Stimulated activated naive CD8-positive, alpha-beta T cell treated with anti-CD3 and anti-CD28 coated beads, Interleukin-15, Interleukin-2, amounts not matched to agents 100 U/mL and 50 U/mL, for 24 hours (primary cell): ENCODE measurements at places on chromosomes 6 and 20.

DNA sequence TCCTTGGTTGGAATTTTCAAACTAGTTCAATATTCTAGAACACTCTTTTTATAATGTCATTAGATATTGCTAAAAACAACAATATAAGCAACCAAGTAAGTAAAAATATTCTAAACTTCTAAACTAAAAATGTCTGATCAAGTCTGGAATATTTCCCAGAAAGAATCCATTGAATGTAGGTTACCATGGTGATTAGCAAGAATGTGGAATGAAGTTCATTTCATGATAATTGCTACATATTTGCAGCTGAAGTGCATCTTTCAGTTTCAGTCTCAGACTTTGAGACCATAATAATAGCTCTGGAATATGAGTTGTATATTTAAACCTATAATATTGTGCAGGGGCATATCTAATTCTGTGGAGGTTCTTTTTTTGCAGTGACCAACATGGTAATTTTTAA, 61.0 kb upstream of the NKAIN2 start:
- no peak for DNase-seq

GRCh38 chr6:125944896-125945295, 11.7 kb upstream of the HINT3 start:
- no peak for DNase-seq

DNA sequence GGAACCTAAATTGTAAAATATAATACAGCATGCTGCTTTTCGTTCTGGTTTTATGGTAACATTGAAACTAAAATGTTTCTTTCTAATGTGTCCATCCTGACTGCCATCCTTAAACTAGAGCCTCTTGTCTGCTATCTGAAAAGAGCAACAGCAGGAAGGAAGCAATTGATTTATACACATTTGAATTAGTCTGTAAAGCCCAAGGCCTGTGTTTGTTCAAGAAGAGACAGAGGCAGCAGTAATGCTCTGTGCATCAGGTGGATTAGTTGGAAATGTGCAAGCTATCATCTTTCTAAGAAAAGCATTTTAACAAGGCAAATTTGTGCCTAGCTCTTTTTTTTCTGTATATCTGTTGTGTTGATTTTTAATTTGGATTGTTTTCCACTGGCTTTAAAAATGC, 128.6 kb downstream of the SCAF8 start:
- no peak for DNase-seq

DNA sequence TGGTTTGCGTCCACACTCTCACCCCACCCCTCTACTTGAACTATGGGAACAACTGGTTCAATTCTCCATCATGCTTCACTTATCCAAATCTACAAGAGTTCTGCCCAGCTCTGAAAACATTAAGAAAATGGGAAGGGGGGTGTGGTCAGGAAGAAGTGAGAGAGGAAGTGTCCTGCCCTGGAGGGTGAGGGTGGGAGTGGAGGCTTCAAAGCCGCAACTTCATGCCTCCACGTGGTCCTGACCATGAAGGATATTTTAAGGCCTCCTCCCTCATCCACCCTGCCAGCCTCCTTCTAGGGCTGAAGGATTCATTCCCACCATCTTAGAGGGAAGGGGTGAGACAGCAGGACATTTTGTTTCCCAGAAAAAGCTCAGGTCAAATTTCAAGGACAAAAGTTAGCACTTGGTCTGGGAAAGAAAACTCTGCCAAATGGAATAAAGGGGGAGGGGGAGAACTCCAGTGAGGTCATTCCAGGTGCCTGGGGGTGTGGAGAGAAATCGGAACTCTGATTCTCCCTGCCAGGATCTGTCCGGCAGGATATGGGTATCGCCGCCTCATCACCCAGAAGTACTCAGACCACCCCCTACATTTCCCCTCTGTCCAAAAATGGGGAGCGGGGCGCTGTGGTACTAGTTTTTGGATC, 4.9 kb downstream of the RIMS4 start:
- no peak for DNase-seq

DNA sequence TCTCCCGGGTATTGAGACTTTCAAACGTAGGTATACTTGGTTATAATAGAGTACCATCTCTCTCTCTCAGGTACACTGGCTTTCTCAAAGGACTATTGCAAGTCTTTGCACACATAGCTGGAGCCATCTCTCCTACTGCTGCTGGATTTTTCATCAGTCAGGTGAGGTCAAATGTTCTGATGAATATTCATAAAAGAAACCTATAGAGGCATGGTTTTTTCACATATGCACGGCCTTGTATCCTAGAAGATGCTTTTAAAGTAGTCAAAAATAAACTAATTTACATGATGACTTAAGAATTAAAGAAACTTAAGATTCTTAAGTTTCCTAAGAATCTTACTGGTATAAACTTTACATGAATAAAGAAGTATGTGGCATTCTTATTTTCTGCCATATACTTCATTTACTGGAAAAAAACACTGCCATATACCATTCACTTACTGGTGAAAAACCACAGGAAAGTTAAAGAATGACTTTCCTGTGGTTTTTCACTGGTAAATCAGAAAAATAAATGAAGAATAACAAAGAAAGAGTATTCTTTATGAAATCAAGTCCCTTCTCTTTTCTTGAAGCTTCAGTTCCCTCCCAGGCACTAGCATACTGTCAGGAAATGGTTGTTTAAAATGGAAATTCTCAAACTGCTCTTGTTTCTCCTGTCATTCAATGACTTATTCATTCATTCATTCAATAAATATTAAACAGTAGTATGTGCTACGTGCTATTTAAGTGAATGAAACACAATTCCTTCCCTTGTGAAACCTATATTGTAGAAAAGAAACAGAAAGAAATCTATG, 23.5 kb downstream of the SLC17A4 start:
- no peak for DNase-seq

DNA sequence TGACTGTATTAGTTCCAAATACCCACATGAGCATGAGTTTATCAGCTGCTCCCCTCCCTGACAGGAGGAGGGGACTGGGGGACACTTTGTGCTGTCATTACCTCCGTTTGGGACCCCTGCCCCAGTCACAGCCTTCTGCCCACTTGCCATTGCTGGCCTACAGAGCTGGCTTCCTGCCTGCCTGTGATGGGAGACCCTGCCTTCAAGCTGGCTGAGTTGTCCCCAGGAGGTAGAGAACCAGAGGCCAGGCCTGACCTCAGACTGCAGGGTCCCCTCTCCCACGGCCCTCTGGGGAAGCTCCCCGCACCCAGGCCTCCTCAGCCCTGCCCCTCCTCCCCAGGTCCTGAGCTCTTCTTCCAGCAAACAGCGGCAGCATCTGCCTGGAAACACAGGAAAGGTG, 105.5 kb downstream of the JPH2 start:
- DNase-seq: no peak

DNA sequence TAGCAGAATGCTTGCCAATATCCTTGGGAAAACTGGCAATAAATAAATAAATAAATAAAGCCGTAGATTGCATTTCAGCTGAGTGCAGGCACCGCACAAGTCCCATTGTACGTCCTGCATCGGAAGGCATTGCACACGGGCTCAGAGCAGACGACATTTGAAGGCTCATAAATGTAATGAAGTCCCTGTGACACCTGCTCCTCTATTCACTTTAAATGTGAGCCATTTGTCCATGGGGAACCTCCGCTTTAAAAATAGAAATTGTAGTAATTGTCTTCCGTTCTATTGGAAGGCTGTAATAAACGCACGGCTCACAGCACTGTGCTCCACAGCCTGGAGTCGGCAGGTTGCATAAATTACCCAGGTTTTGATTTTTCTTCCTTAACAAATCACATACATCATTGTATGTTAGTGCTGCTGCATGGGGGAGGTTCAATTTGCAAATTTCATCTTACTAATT, 32.6 kb downstream of the MYT1 start:
- no peak for DNase-seq

DNA sequence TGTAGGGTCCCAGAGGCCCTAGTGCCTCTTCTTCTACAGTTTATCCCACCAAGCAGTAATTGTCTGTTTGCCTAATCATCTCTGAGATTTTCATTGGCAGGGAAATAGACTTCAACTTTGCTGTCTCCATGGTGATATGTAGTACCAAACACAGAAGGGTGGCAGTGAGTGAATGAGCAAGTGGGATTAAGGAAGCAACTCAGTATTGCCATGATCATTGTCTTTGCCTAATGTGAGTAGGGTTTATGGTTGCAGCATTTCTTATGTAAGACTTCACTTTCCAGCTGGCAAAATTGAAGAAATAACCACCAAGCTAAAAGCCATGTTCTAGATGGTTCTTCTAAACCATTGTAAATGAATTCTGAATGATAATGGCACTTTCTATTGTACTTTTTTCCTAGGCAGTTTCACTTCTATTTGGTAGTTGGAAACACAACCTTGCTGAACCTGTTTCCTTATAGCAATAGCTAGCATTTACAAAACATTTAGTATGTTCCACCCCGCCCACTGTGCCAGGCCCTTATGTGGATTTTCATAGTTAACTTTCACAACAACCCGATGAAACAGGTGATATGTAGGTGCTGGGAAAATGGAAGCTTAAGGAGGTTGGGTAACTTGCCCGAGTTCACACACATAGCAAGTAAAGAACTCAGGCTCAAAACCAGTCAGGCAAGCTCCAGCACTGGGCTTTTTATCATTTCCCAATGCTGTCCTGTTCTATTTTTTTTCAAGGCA, 32.0 kb downstream of the ZC2HC1B start:
- DNase-seq: no peak
